ENCODE measurements at places on chromosomes 5 and 9. TPM values are rescaled to one million over a fixed set of nuclear protein-coding genes. Genes with fewer than 3 reads are reported as not detected.

The ARID3C gene
- total RNA-seq = 0.58 TPM

The DCTN3 gene
- 213 TPM for total RNA-seq

The SERF1B gene
- total RNA-seq = 26.4 TPM

The AIF1L gene
- total RNA-seq = not detected

The RAPGEF6 gene
- total RNA-seq = 6.4 TPM

The ELOVL7 gene
- not detected for total RNA-seq

The ELAVL2 gene
- not detected for total RNA-seq

The TXNDC8 gene
- not detected for total RNA-seq

The MAP3K1 gene
- 3.2 TPM for total RNA-seq

The CCDC192 gene
- not detected for total RNA-seq

The MYO10 gene
- 19.0 TPM for total RNA-seq

The DCTN4 gene
- total RNA-seq = 55.1 TPM

The CEL gene
- under 0.01 TPM for total RNA-seq

The ADAMTS19 gene
- total RNA-seq = not detected

The BSPRY gene
- not detected for total RNA-seq

The PGM5 gene
- total RNA-seq = 0.86 TPM

The CAVIN4 gene
- not detected for total RNA-seq

The PCDHGA11 gene
- 8.4 TPM for total RNA-seq

The SUSD1 gene
- 20.5 TPM for total RNA-seq

The ANKRD33B gene
- total RNA-seq = 1.9 TPM

The ZMAT2 gene
- total RNA-seq = 37.7 TPM

The OSMR gene
- total RNA-seq = 33.1 TPM

The MLLT3 gene
- 15.6 TPM for total RNA-seq

The PCDHGA9 gene
- 0.86 TPM for total RNA-seq

The ARHGEF37 gene
- 0.89 TPM for total RNA-seq

The SLC34A1 gene
- not detected for total RNA-seq

The CDH9 gene
- not detected for total RNA-seq
